ENCODE measurements at places on chromosomes 1 and 21.

GRCh38 chr1:179954493-179955286, at the start of gene CEP350:
TSS of gene CEP350 (plus strand) at chr1:179954810. CDS start at chr1:179986182, 31,372 bp downstream.
- DNase-seq, result peak; percentile 98

DNA sequence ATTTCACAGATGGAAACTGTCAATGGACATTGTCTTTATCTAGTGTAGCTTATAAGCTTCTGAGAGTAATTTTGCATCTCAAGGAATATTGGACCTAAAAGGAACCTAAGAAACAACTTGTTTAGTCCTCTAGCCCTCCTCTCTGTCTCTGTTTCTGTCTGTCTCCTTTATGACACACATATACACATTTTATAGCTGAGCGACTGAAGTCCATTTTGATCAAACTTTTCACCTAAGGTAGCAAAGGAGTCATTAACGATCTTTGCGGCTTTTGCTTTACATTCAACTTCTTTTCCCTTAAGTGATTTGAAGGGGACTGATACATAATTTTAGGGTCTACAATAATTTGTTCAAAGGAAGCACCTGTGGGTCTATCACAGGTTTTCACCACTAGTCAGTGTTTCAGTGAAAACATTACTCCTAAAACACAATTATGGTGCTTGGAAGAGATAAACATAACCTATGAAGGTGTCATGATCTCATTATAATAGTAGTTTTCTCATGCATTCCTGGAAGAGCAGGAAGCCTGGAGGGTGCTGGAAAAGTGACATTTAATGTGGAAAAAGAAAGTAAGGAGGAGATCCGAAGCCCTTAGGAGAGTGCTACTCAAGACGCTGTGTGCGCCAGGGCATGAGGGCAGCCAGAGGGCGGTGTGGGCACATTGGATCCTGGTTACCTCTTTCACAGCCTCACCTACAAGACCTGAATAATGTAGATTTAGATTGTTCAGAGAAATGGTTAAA, 248.6 kb downstream of the DNM3 start:
- DNase-seq, result no peak

DNA sequence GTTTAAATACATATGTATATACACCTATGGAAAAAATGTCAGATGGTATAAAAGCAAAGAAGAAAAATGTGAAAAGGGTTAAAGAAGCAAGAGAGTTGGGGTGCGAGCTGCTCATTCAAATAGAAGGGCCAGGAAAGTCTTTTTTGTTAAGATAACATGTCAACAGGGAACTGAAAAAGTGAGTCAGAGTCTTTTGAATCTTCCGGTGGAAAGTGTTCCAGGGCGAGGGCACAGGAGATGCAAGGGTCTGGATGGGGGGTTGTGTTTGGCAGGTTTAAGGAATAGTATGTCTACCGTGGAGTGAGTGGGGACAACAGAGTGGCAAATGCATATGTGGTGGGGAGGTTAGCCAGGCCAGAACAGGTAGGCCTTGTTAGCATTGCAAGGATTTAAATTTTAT, 22.2 kb upstream of the GNG12 start:
- no peak for DNase-seq

DNA sequence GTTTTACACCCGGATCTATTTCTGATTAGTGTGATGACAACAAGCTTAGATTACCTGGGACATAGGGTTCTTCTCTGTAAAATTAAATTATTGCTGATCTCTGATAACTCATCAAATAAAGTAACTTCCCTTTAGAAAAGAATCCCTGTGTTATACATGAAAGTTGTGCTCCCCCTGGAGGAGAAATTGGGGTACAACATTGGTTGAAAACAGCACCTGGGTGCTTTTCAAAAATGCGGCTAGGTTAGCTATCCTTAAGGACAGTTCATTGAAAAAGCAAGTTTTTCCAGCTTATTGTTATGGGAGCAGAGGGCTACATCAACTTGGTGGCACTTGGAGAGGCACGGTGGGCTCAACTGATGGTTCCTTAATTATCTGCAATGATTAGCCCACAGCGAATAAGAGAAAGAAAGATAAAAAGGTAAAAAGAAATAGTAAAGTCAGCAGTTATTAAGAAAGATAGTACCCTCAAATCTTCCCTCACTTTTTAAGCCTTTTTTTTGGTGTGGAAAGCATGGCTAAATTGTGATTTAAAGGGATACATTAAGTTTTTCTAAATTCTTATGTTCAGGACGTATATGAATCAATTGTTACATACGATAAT, 97.8 kb downstream of the FMN2 start:
- no peak for DNase-seq

DNA sequence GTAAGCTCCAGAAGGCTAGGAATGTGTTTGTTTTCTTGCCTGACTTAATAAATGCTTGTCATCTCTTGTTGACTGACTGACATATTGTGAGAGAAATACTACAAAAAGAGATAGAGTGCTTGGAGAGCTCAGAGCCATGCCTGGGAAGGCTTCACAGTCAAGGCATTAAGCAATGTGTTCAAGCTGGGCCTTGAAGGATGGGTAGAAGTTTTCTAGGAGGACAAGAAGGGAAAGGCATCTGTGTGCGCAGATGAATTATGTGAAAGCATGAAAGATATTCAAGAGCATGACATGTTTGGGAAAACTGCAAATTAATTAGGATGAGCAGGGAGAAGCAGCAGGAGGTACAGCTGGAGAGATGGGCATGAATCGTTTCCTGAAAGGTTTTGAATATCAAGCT, 5.6 kb downstream of the SLAMF8 start:
- DNase-seq, result no peak

DNA sequence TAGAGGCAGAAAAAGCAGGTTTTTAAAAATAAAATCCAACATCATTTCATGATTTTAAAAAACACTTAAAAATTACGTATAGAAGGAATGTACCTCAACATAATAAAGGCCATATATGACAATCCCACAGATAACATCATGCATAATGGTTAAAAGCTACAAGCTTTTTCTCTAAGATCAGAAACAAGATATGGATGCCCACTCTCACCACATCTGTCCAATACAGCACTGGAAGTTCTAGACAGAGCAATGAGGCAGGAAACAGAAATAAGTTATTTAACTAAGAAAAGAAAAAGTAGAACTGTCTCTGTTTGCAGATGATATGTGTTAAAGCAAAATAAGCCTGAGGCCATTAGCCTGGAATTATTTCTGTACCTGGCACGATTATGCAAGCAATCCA, 96.3 kb downstream of the UCHL5 start:
- DNase-seq, result no peak

- no peak for DNase-seq
Observed at GRCh38 chr1:104526158-104526795, 776.6 kb downstream of the AMY1C start.

DNA sequence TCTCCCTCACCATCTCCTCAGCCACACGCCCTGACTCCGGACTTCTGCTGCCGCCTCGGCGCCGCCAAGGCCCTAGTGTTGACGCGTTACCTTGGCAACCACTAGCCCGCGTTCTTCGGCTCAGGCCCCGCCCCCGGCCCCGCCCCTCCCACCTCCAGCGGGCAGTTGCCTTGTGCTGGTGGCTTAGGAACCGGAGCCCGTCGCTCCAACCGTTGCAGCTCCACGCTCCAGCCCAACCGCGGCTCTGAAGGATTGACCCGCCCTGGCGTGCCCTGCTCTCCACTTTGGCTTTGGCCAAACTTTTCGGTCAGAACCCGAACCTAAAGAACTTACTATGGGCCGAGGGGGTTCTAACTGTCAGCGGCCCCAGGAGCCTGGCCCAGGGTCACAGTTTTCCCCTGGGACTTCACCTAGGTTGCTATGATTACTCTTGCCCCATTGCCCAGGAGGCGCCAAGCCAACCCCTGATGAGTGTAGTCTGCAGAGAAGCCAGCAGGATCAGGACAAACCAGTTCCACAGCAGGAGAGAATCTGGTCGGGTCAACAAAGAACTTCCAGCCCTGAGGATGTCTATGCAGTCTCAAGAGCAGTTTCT, at the start of gene CFAP45:
Gene CFAP45, minus strand, starts transcription at position 80 of the 595 bp plus-strand sequence. Its CDS starts 67 bp downstream, at position 13.
- DNase-seq, result peak; percentile 83

DNA sequence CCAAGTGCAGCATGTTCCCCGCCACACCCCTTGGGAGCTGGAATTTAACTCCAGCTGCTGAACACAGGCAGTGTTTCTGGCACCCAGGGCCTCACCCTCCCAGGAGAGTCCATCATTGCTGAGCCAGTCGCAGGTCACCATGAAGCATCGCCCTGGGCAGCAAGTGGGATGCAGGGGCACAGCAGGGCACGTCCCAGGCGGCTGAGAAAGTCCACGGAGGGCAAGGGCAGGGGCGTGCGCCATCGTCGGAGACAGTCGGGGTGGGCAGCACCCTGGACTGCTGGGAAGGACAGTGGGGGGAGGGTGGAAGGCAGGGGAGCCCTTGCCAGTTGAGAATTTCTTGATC, 69.2 kb upstream of the PDE9A start:
- DNase-seq, result no peak

- DNase-seq, result no peak
Observed at GRCh38 chr1:155970531-155971167, 7.7 kb downstream of the ARHGEF2 start.

DNA sequence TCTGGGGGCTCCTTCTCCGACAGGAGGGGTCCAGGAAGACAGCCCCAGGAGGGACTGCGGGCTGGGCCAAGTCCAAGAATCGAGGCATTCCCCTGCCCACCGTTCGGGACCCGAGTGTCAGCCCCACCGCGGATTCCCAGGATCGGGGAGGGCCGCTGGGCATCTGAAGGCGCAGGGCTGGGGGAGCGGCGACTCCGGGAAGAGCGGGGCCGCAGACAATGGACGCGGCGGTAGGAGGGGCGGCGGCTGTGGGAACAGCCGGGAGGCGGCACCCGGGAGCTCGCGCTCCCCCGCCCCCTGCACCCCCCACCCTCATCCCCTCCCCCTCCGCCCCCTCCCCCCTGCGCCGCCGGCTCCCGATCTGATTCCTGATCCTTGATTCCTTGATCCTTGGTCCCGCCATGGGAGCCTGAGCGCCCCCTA, at the start of gene VANGL2:
Gene VANGL2, plus strand, starts transcription at position 342 of the 423 bp plus-strand sequence. CDS start 15,274 bp downstream, outside the sequence.
- peak; percentile 92 for DNase-seq

DNA sequence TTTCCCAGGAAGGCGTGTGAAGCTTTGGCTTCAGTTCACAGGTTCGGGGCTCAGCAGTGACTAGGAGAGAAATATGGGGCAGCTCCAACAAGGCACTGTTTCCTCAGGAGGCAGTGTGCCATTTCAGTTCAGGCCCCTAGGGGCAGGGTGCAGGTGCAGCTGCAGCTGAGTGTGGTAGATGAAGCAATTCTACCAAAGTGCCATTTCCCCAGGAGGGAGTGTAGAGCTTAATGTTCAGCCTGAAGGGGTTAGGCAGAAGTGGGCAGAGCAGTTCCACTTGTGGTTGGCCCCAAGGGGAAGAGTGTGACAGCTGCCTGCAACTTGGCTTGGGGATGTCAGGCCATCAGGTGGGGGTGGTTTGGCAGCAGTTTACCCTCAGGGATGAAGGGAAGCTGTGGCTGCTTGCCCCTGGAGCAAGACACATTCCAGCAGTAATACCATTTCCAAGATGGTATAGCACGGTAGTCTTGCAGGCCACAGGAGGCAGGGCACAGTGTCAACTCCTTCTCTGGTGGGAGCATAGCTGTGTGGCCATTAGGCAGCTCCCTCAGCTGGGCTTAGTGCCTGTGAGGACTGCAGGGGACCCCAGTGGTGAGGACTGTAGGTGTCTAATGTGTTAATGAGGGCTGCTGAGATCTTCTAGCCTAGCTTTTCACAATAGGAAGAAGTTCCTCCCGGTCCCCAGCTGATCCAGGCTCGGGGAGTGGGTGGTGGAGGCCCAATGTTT, 34.7 kb downstream of the RGSL1 start:
- no peak for DNase-seq

DNA sequence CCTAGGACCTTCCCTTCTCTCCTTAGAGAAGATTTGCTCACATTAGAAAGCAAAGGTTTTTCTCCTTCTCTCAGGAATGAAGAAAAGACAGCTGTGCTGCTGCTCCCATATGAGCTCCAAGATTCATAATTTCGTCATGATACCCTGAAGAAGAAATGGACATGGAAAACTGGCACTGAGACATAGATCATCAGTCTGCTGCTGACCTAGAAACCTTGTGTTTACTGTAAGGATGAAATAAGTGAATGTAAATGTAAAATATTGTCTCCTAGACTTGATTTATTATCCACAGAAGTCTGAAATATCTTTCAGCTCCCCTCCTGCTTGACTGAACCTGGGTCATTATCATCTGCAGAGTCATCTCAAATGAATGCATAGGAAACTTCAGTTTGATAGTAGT, 77.9 kb downstream of the ZC3H11B start:
- DNase-seq, result no peak

DNA sequence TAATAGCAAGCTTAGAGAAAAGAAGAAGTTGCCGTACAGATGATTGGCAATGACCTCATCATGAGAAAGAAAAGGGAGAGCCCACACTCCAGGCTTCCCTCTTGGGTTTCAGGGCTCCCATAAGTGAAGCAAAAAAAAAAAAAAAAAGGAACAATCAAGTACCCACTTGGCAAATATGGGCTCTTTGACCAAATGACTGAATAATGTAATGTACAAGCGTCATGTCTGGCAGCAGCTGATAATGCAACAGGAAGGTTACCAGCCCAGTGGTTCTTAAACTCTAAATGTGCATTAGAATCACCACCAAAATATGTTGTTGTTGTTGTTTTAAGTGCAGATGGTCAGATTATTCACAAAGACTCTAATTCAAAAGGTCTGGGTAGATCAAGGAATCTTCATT, 13.5 kb downstream of the TNFSF4 start:
- DNase-seq, result no peak

DNA sequence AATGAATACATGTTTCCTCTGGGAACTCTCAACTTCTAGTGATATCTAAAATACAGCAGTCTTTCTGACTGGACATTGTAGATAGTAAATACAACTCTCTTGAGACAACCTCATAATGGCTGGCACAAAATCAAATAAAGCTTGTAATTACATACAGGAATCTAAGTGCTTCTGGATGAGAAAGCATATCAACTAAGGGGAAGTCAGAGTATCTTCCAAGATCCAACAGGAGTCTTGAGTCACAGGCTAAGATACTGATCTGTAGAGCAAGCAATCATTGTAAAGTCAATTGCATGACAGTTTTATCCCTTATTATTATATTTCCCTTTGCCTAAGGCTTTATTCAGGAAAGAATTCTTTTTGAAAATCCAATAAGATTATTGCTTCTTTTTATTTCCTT, 249.9 kb downstream of the LRRIQ3 start:
- DNase-seq, result no peak
